IPS-NIHi11 (cell line): ENCODE measurements at places on chromosomes 3 and 15.

GRCh38 chr3:56909349-56909748 lies 107.6 kb upstream of the ARHGEF3 start:
- no peak for DNase-seq

DNA sequence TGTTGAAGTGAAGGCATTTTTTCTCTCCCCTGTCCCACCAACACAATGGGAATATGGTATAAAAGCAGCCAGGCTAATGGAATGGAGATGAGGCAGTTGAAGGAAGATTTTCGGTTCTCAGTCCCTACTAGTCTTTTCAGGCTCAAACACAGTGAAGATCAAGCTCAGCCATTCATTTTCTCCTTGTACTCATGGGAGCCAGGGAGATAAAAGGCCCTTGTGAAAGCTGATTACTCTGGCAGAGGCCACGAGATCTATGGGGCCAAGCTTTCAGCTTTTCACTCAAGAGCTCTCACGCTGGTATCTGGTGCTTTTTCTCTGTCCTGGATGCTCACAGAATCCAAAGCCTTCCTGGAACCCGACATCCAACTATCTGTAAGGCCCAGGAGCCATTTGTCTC lies 14.5 kb upstream of the FAN1 start:
- DNase-seq, result no peak

DNA sequence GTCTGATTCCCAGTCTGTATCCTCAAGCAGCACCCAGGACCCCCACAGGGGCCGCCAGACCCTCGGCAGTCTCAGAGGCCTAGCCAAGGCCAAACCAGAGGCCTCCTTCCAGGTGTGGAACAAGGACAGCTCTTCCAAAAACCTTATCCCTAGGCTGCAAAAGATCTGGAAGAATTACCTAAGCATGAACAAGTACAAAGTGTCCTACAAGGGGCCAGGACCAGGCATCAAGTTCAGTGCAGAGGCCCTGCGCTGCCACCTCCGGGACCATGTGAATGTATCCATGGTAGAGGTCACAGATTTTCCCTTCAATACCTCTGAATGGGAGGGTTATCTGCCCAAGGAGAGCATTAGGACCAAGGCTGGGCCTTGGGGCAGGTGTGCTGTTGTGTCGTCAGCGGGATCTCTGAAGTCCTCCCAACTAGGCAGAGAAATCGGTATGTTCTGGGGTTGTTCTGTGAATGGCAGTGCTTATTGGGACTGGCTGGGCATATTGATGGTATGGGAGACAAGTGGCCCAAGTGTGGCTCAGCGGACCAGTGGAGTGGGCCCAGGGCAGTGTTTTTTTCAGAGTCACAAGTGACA lies 96.3 kb downstream of the RPL39L start:
- DNase-seq, result no peak

- no peak for DNase-seq
Measured at GRCh38 chr15:37586011-37586583, 348.3 kb upstream of the TMCO5A start.

GRCh38 chr3:35528728-35529127 lies 110.6 kb upstream of the ARPP21 start:
- no peak for DNase-seq

- DNase-seq, result no peak
Measured at GRCh38 chr15:86834115-86834863, 754.6 kb downstream of the AGBL1 start.

DNA sequence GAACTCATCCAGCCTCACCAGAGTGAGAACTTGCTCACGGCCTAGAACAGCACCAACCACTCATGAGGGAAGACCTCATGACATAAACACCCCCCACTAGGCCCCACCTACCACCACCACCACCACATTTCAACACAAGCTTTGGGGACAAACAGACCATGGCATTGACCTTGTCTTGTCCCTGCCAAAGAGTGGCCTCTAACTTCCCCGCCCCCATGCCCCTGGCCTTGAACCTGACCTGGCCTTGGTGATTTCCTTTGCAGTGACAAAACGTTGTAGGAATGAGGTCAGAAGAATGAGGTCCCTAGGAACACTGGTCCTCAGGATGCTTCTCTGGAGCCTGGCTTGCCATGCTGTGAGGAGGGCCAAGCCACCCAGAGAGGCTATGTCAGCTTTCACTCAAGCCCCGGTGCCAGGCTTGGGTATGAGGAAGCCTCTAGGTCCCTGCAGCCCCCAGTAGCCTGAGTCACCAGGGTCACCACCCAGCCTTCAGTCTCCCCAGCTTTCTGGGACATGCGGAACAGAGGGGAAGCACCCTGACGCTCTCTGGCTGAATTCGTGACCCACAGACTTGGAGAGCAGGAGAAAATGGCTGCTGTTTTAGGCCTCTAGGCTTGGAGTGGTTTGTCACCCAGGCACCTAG lies 57.9 kb downstream of the TPRA1 start:
- no peak for DNase-seq

- no peak for DNase-seq
Measured at GRCh38 chr15:74289671-74290070, 53.5 kb downstream of the CCDC33 start.

GRCh38 chr15:74604983-74605794 lies 10.4 kb upstream of the CLK3 start:
- DNase-seq, result no peak

GRCh38 chr15:80328496-80328895 lies 75.7 kb upstream of the ARNT2 start:
- no peak for DNase-seq

DNA sequence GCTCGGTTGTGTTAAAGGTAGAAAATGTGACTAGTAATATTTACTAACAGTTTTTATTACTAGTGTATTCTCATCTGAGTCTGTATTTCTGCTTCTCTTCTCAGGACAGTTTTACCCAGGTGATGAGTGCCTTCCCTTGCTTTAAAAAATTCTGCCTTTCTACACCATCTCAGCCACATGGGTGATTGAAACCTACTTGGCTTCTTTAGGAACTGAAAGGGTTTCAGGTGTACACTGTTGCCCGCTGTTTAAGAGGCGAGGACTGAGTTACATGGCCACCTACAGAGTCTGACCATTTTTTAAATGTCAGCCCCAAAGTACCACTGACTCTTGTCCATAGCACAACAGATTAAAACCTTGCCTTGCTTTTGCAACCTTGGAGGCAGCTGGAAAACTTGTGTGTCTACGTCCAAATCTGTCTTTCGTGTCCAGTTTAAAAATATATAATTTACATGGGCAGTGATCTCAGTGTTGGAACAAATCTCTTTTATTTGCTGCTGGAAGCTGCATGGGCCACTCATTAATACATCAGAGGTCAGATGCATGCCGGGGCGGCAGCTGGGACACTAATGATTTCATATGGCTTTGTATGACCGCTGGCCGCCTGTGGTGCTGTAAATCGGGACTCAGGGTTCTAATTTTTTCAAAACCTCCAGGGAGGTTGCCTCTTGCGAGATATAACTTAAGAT lies 44.6 kb downstream of the TRIM71 start:
- DNase-seq, result no peak

DNA sequence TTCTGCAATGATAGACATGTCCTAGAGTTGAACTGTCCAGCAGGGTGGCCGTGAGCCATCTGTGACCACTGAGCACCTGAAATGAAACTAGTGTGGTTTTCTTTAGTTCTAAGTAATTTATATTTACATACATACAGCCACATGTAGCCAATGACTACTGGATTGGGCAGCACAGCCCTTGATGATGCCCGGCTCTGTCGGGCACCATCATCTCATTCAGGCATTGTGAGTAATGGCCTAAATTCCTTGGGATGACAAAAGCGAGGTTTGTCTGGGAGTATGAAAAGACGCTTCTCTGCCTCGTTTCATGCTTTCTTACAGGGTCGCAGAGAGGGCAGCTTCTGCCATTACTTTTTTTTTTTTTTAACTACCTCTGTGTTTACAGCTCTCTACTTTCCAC lies 251.9 kb upstream of the HES1 start:
- no peak for DNase-seq

DNA sequence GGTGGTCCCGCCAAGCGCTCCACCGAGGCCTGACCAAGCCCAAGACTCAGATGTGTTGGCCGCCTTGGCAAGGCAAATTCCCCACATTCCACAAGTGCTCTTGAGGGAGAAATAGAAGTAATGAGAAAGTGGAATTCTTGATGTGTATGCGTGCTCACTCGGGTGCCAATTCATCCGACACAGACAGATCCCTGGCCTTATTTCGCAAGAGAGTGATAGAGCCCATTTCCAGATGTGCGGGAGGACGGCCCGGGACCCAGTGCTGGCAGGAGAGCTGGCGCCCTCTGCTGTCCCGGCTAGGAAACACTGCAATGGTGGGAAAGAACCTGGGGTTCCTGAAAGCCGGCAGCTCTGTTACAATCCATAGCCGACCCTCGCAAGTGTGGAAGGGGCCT lies 76.0 kb downstream of the HMG20A start:
- peak; percentile 84 for DNase-seq

- DNase-seq, result no peak
Measured at GRCh38 chr15:73338058-73338457, 30.7 kb downstream of the HCN4 start.

DNA sequence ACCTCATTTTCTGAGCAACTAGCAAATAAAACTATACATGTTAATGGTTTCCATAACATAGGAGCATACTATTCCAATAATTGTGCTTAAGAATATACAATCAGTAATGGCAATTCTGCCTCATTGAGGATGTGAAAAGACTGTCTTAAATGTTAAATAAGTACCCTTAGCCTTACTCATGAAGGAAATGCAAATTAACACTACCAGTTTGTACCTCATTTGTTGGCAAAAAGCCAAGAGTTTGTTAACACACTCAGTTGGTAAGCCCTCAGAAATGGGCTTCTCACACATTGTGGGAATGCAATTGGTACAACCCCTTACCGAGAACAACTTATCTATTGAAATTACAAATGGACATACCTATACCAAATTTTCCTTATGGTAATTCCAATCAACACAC lies 9.2 kb upstream of the STT3B start:
- no peak for DNase-seq

DNA sequence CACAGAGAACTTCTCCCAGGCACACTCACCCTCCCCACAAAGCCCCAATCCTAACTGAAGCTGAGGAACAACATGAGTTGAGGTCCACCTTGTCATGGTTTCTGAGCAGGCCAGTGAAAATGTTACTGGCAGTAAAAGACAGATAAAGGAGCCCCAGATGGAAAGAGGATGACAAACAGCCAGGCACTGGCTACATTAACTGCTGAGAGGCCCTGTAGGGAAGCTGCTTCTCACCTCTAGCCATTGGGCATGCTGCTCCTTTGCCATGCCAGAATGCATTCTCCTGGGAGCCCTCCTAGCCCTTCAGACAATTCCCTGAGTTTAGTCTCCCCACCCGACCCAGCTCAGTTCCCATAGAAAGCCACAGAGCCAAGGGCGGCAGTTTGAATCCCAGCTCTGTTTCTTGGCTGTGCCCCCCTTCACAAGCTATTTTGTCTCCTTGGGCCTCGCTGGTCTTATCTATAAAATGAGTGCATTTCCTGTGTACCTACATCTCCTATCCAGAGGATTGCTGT lies 60.5 kb downstream of the LMCD1 start:
- no peak for DNase-seq

- DNase-seq, result peak; percentile 22
Measured at GRCh38 chr3:159761369-159761768, 227.3 kb upstream of the IL12A start.

DNA sequence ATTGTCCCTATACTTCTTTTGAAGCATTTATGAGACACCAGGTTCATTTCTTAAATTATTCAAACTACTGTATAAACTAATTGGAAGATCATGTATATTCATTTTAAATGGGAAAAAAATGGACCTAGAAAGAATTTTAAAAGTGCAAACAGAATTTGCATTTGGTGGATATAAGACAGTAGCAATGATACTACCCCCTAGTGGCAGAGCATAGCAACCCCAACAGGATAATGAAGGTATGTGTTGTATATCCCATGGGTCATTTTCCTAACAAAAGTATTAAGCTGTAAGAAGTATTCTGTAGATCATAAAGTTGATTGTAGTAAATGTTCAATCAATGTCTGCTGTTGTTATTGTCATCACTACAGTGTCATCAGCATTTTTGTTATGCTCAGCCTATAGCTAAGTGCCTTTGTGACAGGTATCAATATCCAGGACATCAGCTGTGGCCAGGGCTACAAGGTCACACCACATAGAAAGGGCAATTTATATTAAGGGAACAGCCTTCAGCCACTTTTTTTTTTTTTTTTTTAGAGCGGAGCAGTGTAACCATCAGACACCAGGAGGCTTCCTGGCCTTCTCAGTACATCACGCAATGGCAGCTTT lies 175.8 kb downstream of the FOXB1 start:
- peak; percentile 46 for DNase-seq

DNA sequence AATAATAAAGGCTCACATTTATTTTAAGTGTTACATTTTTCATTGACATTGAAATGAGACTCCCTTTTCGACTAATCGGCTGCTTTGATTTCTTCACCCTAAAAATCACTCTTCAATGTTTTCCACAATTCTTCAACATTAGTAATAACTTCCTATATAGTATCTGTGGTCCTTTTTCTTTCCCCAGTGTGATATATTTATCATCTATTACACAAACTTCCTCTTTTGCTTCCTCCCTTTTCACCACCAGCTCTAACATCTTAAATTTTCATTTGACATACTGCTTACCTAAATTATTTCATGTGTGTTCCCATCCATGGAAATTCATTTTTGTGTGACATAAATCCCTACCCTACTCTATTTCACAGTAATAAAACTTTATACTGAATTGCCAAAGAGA lies 244.4 kb downstream of the TIGIT start:
- no peak for DNase-seq

GRCh38 chr15:92813485-92813884 lies 86.6 kb upstream of the CHD2 start:
- no peak for DNase-seq

GRCh38 chr15:68409736-68410370 lies 22.1 kb downstream of the ITGA11 start:
- no peak for DNase-seq

DNA sequence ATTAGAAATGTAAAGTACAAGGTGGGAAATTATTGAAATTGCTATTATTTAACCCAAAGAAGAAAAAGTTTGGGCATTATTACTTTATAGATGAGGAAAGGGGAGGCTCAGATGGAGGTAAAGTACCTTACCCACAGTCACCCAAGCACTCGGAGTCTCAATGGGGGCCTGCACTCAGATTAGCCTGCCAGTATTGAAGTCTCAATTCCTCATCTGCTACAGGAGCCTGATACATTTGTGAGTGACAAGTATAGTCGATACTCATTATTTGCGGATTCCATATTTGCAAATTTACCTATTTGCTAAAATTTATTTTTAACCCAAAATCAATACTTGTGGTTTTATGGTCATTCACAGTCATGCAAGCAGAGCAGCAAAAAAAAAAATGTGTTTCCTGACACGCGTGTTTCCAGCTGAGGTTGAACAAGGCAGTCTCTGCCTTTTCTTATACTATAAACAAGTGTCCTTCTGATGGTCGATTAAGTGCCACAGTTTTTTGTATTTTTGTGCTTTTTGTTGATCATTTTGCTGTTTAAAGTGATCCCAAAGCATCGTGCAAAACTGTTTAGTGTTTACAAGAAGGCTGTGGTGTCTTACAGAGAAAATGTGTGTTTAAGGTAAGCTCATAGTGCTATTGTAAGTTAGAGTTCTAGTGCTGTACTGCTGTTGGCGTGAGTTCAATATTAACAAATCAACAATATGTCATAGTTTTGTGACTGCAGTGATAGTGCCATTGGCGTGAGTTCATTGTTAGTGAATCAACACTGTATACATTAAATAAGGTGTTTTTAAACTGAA lies 48.0 kb downstream of the ARHGEF26 start:
- DNase-seq, result no peak

GRCh38 chr15:35880896-35881295 lies 334.9 kb upstream of the DPH6 start:
- DNase-seq, result no peak
